Ovary (tissue), 10 donors: ENCODE measurements at places on chromosomes 1 and 21. TPM values are rescaled to one million over a fixed set of nuclear protein-coding genes. Genes with fewer than 3 reads are reported as not detected.
A peak's percentile ranks its signal among the peaks of the same experiment; 100 is the strongest.

ADAMTSL4 gene
- total RNA-seq: 86.6 TPM

FCGR3A gene
- total RNA-seq: 4.8 TPM

SFPQ gene
- 205 TPM for total RNA-seq

GRCh38 chr21:23951251-23951650, 1656.0 kb downstream of the MRPL39 start:
- H3K36me3 ChIP-seq: no peaks in the 10 kb centered on the region
- H3K4me1 ChIP-seq: no peaks in the 10 kb centered on the region
- no peaks in the 10 kb centered on the region for H3K27me3 ChIP-seq

GRCh38 chr1:35350872-35351271, 82.4 kb downstream of the ZMYM4 start:
- no peak overlapping the region for H3K4me3 ChIP-seq

KRTAP19-3 gene
- not detected for total RNA-seq

VWA5B1 gene
- total RNA-seq: not detected

DNA sequence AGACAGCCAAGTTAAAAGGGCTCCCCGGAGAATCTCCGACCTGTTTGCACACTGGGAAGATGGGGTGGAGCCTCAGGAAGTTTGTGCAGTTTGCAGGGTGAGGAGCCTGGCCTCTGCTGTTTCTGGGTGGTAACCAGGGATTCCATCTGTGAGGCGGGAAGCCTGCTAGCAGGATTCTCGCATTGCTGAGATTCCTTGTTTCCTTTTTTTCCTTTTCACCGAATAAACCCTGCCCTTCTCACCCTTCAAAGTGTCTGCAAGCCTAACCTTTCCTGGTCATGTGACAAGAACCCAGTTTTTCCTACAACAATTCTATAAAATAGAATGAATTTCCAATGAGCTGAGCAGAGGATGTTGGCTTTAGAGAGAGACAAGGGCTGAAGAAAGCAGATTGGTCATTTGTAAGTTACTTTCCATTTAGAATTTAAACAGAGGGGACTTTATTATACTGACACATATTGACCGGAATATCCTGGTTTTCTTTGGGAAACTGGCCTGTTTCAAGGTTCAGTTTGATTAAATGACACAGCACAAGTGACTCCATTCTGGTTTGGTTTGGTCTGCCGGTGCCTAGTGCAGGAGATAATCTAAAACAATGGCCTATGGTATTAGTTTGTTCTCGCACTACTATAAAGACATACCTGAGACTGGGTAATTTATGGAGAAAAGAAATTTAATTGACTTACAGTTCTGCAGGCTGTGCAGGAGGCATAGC, 48.7 kb upstream of the DNAH14 start:
- H3K4me1 ChIP-seq: no peaks in the 10 kb centered on the region
- H3K27ac ChIP-seq: no peak overlapping the region
- H3K36me3 ChIP-seq: no peaks in the 10 kb centered on the region
- no peaks in the 10 kb centered on the region for H3K27me3 ChIP-seq
- H3K4me3 ChIP-seq: no peak overlapping the region

DNA sequence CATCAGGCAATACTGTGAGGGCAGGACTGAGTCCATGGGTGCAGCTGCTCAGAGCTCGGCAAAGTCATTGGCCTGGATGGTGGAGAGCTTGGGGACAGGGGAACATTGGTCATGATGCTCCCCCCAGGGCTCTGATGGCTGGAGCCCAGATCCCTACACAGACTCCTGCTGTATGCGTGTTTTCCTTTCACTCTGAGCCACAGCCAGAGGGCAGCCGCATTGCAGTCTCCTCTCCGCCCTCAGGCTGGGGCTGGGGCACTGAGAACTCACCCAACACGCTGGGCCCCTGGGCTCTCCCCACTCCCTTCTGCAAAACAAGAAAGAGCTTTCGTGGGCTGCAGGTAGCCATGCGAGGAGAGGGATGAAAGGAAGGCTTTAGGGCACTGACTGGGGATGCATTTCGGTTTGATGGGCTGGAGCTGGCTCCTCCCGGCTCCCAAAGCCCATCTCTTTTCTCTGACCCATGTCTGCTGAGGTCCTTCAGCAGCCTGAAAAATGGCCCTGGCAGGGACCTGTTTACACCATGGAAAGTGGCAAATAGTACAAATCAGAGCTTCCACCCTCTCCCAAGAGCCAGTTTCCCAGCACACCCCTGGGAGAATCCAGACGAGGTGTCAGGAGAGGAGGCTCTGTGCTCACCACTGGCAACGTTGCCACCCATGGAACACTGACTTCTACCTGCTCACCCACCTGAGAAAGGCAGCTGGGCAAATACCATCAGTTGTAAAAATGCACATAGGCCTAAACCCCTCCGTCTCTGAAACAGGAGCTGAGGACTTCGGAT, 43.8 kb downstream of the CAPN2 start:
- H3K27me3 ChIP-seq: no peaks in the 10 kb centered on the region
- no peak overlapping the region for H3K4me3 ChIP-seq
- no peaks in the 10 kb centered on the region for H3K4me1 ChIP-seq
- no peaks in the 10 kb centered on the region for H3K36me3 ChIP-seq

GRCh38 chr1:57471995-57472394, 48.1 kb upstream of the DAB1 start:
- H3K4me1 ChIP-seq: no peaks in the 10 kb centered on the region
- DNase-seq: no peak
- no peak overlapping the region for H3K27ac ChIP-seq
- H3K4me3 ChIP-seq: no peak overlapping the region
- H3K36me3 ChIP-seq: no peaks in the 10 kb centered on the region

CLDN17 gene
- total RNA-seq: not detected

NPHS2 gene
- not detected for total RNA-seq

SLC6A17 gene
- total RNA-seq: not detected

GRIK3 gene
- not detected for total RNA-seq

- H3K27ac ChIP-seq: no peak overlapping the region
- no peak for DNase-seq
- H3K27me3 ChIP-seq: no peaks in the 10 kb centered on the region
- H3K4me1 ChIP-seq: no peaks in the 10 kb centered on the region
- no peaks in the 10 kb centered on the region for H3K36me3 ChIP-seq
- H3K4me3 ChIP-seq: no peak overlapping the region
Measured at GRCh38 chr1:36849956-36850355, 184.4 kb downstream of the GRIK3 start.

MYOC gene
- 1.0 TPM for total RNA-seq

TMPRSS2 gene
- 0.77 TPM for total RNA-seq

GRCh38 chr1:225817611-225818061, 7.7 kb downstream of the EPHX1 start:
- peaks cover 67% of the 10 kb centered on the region for H3K4me1 ChIP-seq
- no peak overlapping the region for H3K4me3 ChIP-seq
- H3K27ac ChIP-seq: peak overlapping the region; percentile 89

SERBP1 gene
- 142 TPM for total RNA-seq

GRCh38 chr1:4851385-4852065, 197.1 kb downstream of the AJAP1 start:
- no peak overlapping the region for H3K27ac ChIP-seq
- H3K4me1 ChIP-seq: no peaks in the 10 kb centered on the region
- H3K36me3 ChIP-seq: no peaks in the 10 kb centered on the region

GRCh38 chr1:227440182-227440581, 121.9 kb upstream of the CDC42BPA start:
- H3K36me3 ChIP-seq: no peaks in the 10 kb centered on the region
- H3K4me1 ChIP-seq: peaks cover 9% of the 10 kb centered on the region
- no peaks in the 10 kb centered on the region for H3K27me3 ChIP-seq
- no peak overlapping the region for H3K4me3 ChIP-seq
- peak overlapping the region; percentile 59 for H3K27ac ChIP-seq

- no peaks in the 10 kb centered on the region for H3K27me3 ChIP-seq
- no peak overlapping the region for H3K27ac ChIP-seq
- H3K4me1 ChIP-seq: no peaks in the 10 kb centered on the region
Measured at GRCh38 chr21:38878379-38879179, 72.8 kb downstream of the ETS2 start.

SUSD4 gene
- total RNA-seq: 47.0 TPM

GRCh38 chr1:201312298-201312697, 29.0 kb downstream of the PKP1 start:
- H3K36me3 ChIP-seq: no peaks in the 10 kb centered on the region
- no peak overlapping the region for H3K4me3 ChIP-seq
- no peak for DNase-seq
- H3K27me3 ChIP-seq: no peaks in the 10 kb centered on the region
- no peak overlapping the region for H3K27ac ChIP-seq
- no peaks in the 10 kb centered on the region for H3K4me1 ChIP-seq

GRCh38 chr1:59378621-59379370, 81.9 kb downstream of the FGGY start:
- DNase-seq: no peak
- no peak overlapping the region for H3K4me3 ChIP-seq
- H3K4me1 ChIP-seq: peaks cover 3% of the 10 kb centered on the region
- no peaks in the 10 kb centered on the region for H3K36me3 ChIP-seq
- no peaks in the 10 kb centered on the region for H3K27me3 ChIP-seq
- H3K27ac ChIP-seq: no peak overlapping the region

- H3K4me3 ChIP-seq: no peak overlapping the region
- DNase-seq: no peak
- no peak overlapping the region for H3K27ac ChIP-seq
- H3K27me3 ChIP-seq: no peaks in the 10 kb centered on the region
- H3K4me1 ChIP-seq: peaks cover 5% of the 10 kb centered on the region
- H3K36me3 ChIP-seq: no peaks in the 10 kb centered on the region
Measured at GRCh38 chr1:61220536-61220935, 138.2 kb downstream of the NFIA start.

GRCh38 chr1:24154215-24154614, 11.3 kb upstream of the IL22RA1 start:
- no peaks in the 10 kb centered on the region for H3K36me3 ChIP-seq
- H3K4me3 ChIP-seq: no peak overlapping the region
- H3K4me1 ChIP-seq: no peaks in the 10 kb centered on the region
- no peaks in the 10 kb centered on the region for H3K27me3 ChIP-seq
- no peak for DNase-seq

MEX3A gene
- 3.5 TPM for total RNA-seq

GPR52 gene
- total RNA-seq: 2.8 TPM

FOXO6 gene
- total RNA-seq: 17.4 TPM

GRCh38 chr1:226946285-226946684, 6.2 kb downstream of the COQ8A start:
- peaks cover 43% of the 10 kb centered on the region for H3K4me1 ChIP-seq
- no peaks in the 10 kb centered on the region for H3K27me3 ChIP-seq
- DNase-seq: no peak
- no peaks in the 10 kb centered on the region for H3K36me3 ChIP-seq

- no peaks in the 10 kb centered on the region for H3K4me1 ChIP-seq
- H3K27ac ChIP-seq: no peak overlapping the region
- no peak for DNase-seq
- no peaks in the 10 kb centered on the region for H3K27me3 ChIP-seq
- H3K36me3 ChIP-seq: no peaks in the 10 kb centered on the region
Measured at GRCh38 chr1:154802982-154803920, 66.8 kb downstream of the KCNN3 start.

GRCh38 chr1:6922096-6922931, 137.1 kb downstream of the CAMTA1 start:
- H3K4me3 ChIP-seq: no peak overlapping the region
- DNase-seq: peak; percentile 75
- peaks cover 5% of the 10 kb centered on the region for H3K4me1 ChIP-seq
- no peaks in the 10 kb centered on the region for H3K27me3 ChIP-seq

- no peak overlapping the region for H3K27ac ChIP-seq
- H3K36me3 ChIP-seq: no peaks in the 10 kb centered on the region
Measured at GRCh38 chr1:78091215-78091813, 45.5 kb downstream of the GIPC2 start.

KRTAP13-2 gene
- total RNA-seq: not detected

OR2T2 gene
- not detected for total RNA-seq

GPR157 gene
- total RNA-seq: 8.6 TPM

UBASH3A gene
- not detected for total RNA-seq

DNA sequence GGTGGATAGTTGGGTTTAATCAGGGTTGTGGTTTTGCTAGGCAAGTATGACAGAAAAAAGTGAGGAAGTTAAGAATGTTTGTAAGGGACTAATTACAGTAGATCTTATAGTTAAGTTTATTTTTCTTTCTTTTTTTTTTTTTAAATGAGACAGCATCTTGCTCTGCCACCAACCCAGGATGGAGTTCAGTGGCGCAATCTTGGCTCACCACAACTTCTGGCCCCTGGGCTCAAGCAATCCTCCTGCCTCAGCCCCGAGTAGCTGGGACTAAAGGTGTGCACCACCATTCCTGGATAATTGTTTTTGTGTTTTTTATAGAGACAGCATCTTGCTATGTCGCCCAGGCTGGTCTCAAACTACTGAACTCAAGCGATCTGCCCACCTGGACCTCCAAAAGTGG, 41.7 kb downstream of the EYA3 start:
- H3K36me3 ChIP-seq: no peaks in the 10 kb centered on the region
- no peak overlapping the region for H3K4me3 ChIP-seq
- H3K27me3 ChIP-seq: no peaks in the 10 kb centered on the region
- H3K4me1 ChIP-seq: no peaks in the 10 kb centered on the region

PDE9A gene
- 6.9 TPM for total RNA-seq

TP73 gene
- 0.47 TPM for total RNA-seq

DNA sequence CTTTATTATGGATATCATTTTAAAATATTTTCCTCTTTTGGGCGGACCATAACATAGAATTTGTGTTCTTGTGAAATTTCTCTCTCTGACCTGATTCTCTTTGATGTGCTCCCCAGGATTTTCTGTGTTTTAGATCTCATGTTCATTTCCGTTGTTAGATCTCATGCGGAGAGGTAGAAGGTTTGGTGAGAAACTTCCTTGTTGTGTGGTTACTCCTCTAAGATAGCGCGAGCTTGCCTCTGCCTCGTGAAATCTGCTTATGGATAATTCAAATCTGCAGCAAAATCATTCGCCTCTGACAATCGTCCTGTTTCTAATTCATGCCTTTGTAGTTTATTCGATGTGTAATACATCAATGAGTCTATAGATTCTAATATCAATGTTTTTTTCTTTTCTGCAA, 580.4 kb downstream of the USP25 start:
- no peak overlapping the region for H3K4me3 ChIP-seq
- no peak for DNase-seq
- H3K4me1 ChIP-seq: peaks cover 2% of the 10 kb centered on the region
- no peaks in the 10 kb centered on the region for H3K27me3 ChIP-seq
- H3K36me3 ChIP-seq: no peaks in the 10 kb centered on the region

ITLN2 gene
- 1.8 TPM for total RNA-seq

DNA sequence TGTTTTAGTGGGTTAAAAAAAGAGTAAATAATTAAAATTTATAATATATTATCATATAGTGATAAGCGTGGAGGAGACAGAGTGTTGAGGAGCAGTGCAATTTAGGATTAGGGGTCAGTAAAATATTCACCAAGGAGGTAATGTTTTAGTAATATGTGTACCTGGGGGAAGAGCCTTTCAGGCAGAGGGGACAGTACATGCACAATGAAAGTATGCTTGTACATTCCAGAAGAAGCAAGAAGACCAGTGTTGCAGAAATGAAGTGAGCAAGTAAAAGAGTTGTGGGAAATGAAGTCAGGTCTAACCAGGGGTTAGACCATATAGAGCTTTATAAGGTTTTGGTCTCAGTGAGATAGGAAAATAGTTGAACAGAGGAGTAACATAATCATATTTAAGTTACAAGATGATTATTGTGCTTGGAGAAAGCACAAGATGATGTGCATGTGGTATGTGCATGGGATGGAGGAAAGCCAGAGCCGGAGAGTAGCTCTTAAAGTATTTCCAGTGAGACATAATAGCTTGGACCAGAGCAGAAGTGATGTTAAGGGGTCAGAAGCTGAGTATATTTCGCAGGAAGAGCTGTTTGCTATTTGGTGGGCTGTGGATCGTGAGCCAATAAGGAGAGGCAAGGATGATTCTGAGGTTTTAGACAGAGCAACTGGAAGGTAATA, 44.8 kb downstream of the SNX7 start:
- no peak overlapping the region for H3K27ac ChIP-seq
- DNase-seq: no peak
- H3K27me3 ChIP-seq: no peaks in the 10 kb centered on the region

ANKRD45 gene
- total RNA-seq: 3.0 TPM

GRCh38 chr1:115705085-115705951, 63.2 kb downstream of the CASQ2 start:
- H3K27me3 ChIP-seq: no peaks in the 10 kb centered on the region
- no peak overlapping the region for H3K4me3 ChIP-seq
- H3K27ac ChIP-seq: no peak overlapping the region
- H3K36me3 ChIP-seq: no peaks in the 10 kb centered on the region
- H3K4me1 ChIP-seq: no peaks in the 10 kb centered on the region

VAV3 gene
- 1.4 TPM for total RNA-seq
